SK-N-SH (cell line): ENCODE measurements at places on chromosomes 12 and 14. TPM values are rescaled to one million over a fixed set of nuclear protein-coding genes. Genes with fewer than 3 reads are reported as not detected.

RPGRIP1 gene
- polyA plus RNA-seq, result not detected in 2 replicates

FSCB gene
- not detected in 2 replicates for polyA plus RNA-seq

HHIPL1 gene
- 0.02 TPM in 2 replicates for polyA plus RNA-seq

SOAT2 gene
- polyA plus RNA-seq, result 0.13 and 0.18 TPM in 2 replicates

TAPBPL gene
- 24.1 and 26.0 TPM in 2 replicates for polyA plus RNA-seq

PTGDR gene
- not detected in 2 replicates for polyA plus RNA-seq

PLEK2 gene
- polyA plus RNA-seq, result 0.11 and 0.56 TPM in 2 replicates

KRT72 gene
- polyA plus RNA-seq, result not detected in 2 replicates

ACYP1 gene
- 53.5 and 70.1 TPM in 2 replicates for polyA plus RNA-seq

TGFB3 gene
- polyA plus RNA-seq, result 7.4 and 7.6 TPM in 2 replicates

SERPINA12 gene
- not detected in 2 replicates for polyA plus RNA-seq

ASB2 gene
- 0.13 and 0.15 TPM in 2 replicates for polyA plus RNA-seq

STXBP6 gene
- 0.16 and 0.36 TPM in 2 replicates for polyA plus RNA-seq

AQP6 gene
- polyA plus RNA-seq, result 0.10 and 0.21 TPM in 2 replicates

UBE2N gene
- 102 and 121 TPM in 2 replicates for polyA plus RNA-seq

GNB3 gene
- polyA plus RNA-seq, result 12.9 and 13.8 TPM in 2 replicates

SAMD15 gene
- polyA plus RNA-seq, result 1.7 and 3.0 TPM in 2 replicates

ACACB gene
- polyA plus RNA-seq, result 4.5 and 6.1 TPM in 2 replicates

DCP1B gene
- 18.8 and 23.2 TPM in 2 replicates for polyA plus RNA-seq

MPHOSPH9 gene
- 8.2 and 9.0 TPM in 2 replicates for polyA plus RNA-seq

STON2 gene
- polyA plus RNA-seq, result 0.05 TPM in 1 of 2 replicates, not detected in the other

IFNG-AS1 gene
- polyA plus RNA-seq, result not detected in 2 replicates

RAD51B gene
- polyA plus RNA-seq, result 5.2 and 6.0 TPM in 2 replicates

NOXRED1 gene
- 0.21 and 0.37 TPM in 2 replicates for polyA plus RNA-seq

ESRRB gene
- polyA plus RNA-seq, result 0.05 and 0.06 TPM in 2 replicates

DHH gene
- 0.08 and 0.13 TPM in 2 replicates for polyA plus RNA-seq

IKZF4 gene
- polyA plus RNA-seq, result 2.0 and 3.9 TPM in 2 replicates

BDKRB1 gene
- 14.4 and 16.9 TPM in 2 replicates for polyA plus RNA-seq

FOXG1 gene
- not detected in 2 replicates for polyA plus RNA-seq

SLC4A8 gene
- 3.6 and 5.2 TPM in 2 replicates for polyA plus RNA-seq

DEGS2 gene
- 0.02 TPM in 2 replicates for polyA plus RNA-seq

LDHB gene
- polyA plus RNA-seq, result 469 and 556 TPM in 2 replicates

ANKRD33 gene
- not detected in 2 replicates for polyA plus RNA-seq

TAS2R50 gene
- 0.05 and 0.10 TPM in 2 replicates for polyA plus RNA-seq

GPR84 gene
- polyA plus RNA-seq, result 0.03 TPM in 1 of 2 replicates, not detected in the other

ACSM4 gene
- polyA plus RNA-seq, result not detected in 2 replicates

MMP14 gene
- polyA plus RNA-seq, result 139 and 142 TPM in 2 replicates

TPH2 gene
- polyA plus RNA-seq, result not detected in 2 replicates

PRPH gene
- 1.7 and 1.9 TPM in 2 replicates for polyA plus RNA-seq

PTPRO gene
- 1.4 and 1.9 TPM in 2 replicates for polyA plus RNA-seq

ALDH1L2 gene
- 1.9 and 3.4 TPM in 2 replicates for polyA plus RNA-seq

FGF23 gene
- polyA plus RNA-seq, result not detected in 2 replicates

KLRD1 gene
- polyA plus RNA-seq, result not detected in 2 replicates

KRT83 gene
- polyA plus RNA-seq, result 0.03 TPM in 1 of 2 replicates, not detected in the other

DDX23 gene
- 50.4 and 52.5 TPM in 2 replicates for polyA plus RNA-seq

LUM gene
- polyA plus RNA-seq, result 30.6 and 50.2 TPM in 2 replicates

MSI1 gene
- polyA plus RNA-seq, result 1.3 and 1.7 TPM in 2 replicates

GPD1 gene
- polyA plus RNA-seq, result 0.07 and 0.26 TPM in 2 replicates

RAB3IP gene
- polyA plus RNA-seq, result 5.4 and 8.1 TPM in 2 replicates

AICDA gene
- not detected in 2 replicates for polyA plus RNA-seq

CLMN gene
- 1.4 TPM in 2 replicates for polyA plus RNA-seq
